ENCODE measurements at places on chromosomes 12 and 14.

- no peak for DNase-seq
Observed at GRCh38 chr14:97306133-97306759, 509.1 kb downstream of the VRK1 start.

GRCh38 chr12:112978163-112979040 is at the start of gene OAS2:
TSS of gene OAS2 (plus strand) at chr12:112978519. CDS start at chr12:112978609, 90 bp downstream.
- DNase-seq = no peak

GRCh38 chr14:89331398-89331797 is 85.6 kb downstream of the FOXN3 start:
- DNase-seq = no peak

GRCh38 chr12:47206450-47207339 is 126.9 kb upstream of the AMIGO2 start:
- DNase-seq = no peak

- DNase-seq = no peak
Observed at GRCh38 chr14:85417396-85417795, 112.5 kb upstream of the FLRT2 start.

DNA sequence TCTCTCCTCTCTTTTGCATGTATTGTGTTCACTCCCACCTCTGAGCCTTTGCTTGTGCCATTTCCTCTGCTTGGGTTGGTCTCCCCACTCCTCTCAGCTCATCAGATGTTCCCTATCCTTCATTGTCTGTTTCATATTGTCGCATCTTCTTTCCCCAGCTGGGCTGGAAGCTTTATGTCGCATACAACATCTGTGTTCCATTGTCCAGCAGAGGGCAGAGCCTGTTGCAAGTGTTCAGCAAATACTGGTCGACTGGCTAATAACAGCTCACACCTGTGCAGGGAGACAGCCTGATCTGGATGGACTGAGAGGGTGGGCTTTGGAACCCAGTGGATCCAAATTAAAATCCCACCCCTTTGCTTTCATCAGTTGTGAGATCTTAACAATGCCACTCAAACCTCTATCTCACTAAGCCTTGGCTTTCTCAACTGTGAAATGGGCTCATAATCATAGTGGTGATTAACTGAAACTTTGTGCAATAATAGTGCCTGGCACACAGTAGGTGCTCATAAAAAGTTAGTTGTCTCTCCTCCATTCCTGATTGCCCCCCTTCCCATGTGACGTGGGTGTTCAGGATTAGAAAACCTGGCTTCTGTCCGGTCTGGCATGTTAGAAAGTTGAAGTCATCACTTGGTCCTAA is 75.8 kb downstream of the RIN3 start:
- peak; percentile 42 for DNase-seq

DNA sequence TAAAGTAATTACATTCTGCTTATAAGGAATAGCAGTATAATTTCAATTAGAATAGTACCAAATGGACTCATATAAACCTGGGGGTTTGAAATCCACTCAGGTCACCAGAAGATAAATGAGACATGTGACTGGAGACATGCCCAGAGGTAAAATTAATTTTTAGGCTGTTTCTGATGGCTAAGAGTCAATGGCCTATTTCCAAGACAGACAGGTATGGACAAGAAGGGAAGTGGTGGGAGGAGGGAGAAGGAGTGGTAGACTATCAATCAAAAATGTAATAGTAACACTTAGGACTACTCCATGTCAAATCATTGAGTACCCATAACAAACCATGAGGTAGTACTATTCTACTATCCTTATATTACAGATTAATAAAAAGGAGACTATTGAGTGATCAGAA is 544.0 kb downstream of the GALC start:
- no peak for DNase-seq

DNA sequence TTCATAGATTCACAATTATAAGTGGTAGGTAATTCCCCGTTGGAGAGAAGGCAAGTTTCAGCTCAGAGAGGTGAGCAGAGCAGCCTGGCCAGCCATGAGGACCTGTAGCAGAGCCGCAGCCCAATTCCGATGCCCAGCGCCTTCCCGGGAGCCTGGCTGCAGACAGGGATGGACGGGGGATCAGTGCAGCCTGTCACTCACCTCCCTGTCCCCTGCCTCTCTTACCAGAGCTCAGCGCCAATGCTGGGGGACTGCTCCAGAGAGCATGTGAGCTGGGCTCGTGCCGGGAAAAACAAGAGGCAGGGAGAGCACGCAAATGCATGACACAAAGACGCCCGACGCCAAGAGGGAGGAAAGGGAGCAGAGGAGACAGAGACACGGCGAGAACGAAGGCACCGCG is 231.9 kb downstream of the BCL11B start:
- DNase-seq = no peak

DNA sequence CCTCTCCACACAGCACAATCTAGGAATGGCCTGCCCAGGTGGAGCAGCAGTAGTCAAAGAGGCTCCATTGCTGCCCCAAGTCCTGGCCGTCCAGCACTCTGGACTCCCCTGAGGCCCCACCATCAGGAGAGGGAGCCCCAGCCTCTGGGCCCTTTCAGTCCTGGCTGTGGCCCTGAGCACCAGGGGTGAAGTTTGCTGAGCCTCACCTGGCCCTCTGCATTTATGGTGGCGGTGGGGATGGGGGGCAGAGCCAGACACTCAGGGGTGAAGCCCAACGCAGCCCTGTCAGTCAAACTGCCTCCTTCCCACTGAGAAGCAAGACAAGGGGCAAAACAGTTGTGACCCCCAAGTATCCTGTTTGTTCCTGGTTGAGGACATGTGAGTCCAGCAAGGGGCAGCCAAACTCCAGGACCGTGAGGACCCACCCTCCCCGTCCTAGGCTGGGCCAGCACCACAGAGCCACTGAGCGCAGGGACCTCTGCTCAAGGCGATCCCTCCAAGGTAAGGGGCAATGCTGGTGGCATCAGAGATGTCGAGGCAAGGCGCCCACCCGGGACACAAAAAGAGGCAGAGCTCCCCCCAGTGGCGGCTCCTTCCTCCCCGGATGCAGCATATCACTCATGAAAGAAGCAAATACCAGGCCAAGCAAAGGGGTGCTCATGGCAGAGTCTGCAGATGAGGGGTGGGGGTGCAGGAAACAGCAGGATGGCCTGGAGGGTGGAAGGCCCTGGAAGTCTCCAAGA is 4.8 kb upstream of the AMN start:
- peak; percentile 39 for DNase-seq

DNA sequence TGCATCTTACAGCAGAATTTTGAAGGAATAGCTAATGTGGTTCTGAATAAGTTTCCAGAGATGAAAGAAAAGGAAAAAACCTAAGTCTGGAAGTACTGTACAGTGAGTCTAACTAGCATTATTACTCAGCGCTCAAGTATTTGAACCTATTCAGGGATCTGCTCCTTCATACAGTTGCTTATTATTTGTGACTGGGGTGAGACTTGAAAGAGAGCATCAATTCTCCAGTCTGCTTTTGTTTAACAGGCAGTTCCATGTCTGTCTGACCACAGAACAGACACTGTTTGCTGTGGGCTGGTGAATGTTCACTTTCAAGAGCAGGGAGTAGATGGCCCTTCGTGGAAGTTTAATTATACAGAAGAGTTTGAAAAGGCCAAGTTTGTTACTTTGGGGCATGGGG is 9.3 kb downstream of the ETV6 start:
- no peak for DNase-seq

All from A549 (cell line).